ENCODE measurements at places on chromosomes 6 and 20.

DNA sequence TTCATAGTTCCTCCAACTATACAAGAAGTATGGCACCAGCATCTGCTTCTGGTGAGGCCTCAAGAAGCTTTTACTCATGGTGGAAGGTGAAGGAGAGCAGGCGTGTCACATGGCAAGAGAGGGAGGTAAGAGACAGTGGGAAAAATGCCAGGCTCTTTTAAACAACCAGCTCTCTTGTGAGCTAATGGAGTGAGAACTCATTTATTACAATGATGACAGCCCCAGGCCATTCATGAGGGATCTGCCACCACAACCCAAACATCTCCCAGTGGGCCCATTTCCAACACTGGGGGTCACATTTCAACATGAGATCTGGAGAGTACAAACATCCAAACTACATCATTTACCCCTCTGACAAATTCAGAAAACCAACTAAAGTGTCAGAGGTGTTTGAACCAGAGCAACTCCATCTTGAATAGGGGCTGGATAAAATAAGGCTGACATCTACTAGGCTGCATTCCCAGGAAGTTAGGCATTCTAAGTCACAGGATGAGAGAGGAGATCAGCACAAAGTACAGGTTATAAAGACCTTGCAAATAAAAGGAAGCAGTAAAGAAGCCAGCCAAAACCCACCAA lies 2.2 kb upstream of the UBD start:
- DNase-seq = no peak

- DNase-seq = no peak
Measured at GRCh38 chr6:4041480-4041879, 37.5 kb downstream of the FAM217A start.

DNA sequence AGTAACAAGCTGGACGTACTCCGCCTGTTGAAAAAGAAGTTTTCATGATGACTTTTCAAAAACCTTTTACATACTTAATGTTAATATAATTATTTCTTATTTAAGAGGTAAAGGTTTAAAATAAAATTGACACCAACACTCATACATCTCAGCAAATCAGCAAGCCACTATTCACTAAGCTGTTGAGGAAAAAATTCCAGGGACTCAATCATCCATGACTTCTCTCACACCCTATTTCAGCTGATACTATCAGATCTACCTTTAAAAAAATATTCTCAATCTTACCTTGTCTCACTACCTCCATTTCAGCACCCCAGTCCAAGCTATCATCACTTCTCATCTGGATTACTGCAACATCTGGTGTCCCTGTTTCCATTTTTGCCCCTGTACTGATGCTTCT lies 109.3 kb downstream of the HACE1 start:
- DNase-seq = no peak

DNA sequence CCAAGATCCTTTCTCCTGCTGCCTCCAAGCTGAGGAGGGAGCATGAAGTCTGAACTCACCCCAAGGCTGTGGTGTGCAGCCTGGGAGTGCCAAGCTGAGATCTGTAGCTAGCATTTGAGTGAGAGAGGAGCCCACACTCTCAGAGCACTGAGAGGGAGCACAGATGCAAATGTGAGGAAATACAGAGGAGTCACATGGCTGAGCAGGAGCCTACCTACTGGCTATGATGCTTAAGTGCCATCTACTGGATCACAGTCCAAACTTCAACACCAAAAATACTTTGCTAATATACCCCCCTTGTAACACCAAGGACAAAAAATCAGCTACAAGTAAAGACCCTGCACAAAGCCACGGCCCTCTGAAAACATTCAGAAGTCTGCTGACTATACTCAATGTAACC lies 94.4 kb upstream of the IMPG1 start:
- DNase-seq = no peak

- no peak for DNase-seq
Measured at GRCh38 chr20:4358552-4358951, 343.2 kb upstream of the RNF24 start.

DNA sequence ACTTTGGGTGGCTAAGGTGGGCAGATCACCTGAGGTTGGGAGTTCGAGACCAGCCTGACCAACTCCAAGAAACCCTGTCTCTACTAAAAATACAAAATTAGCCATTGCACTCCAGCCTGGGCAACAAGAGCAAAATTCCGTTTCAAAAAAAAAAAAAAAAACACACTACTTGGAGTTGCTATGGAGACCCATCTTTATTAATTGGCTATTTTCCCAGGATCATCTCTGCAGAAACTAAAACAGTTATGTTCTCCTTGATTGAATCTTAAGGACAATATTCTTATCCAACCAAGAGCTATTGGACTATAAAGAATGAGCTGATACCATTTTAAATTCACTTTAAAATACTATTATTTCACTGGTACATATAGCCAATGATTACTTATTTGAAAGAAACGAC lies 14.7 kb downstream of the AKIRIN2 start:
- no peak for DNase-seq
